NCI-H510A (cell line): ENCODE measurements at places on chromosomes 3 and 15.

DNA sequence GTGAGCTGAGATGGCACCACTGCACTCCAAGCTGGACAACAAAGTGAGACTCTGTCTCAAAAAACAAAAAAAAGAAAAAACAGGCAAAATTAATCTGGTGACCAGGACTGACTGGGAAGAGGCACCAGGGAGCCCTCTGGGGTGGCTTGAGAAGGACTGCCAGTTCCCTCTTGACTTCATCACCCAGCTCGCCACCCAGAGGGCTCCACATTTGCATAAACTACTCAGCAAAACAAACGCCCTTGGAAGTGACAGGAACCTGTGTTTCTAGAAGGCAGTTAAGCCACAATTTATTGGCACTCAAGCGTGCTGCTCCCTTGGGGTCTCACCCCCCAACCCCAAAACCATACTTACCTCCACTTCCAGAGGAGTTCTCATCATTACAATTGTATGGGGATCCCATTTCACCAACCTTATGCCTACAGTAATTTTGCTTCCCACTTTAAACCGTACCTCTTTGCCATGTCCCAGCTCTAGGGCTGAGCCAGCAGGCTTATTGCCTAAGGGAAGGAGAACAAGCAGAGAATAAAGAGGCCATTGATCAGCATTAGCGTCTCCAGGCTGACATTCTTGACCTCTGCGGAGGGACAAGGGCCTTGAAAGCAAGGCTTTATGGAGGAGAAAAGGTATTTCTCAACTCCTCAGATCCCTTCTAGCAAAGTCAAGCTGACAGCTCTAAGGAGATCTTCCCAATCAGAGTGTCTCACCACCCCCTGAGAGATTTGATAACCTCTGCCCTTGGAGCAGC lies 357.4 kb downstream of the SHQ1 start:
- no peak for DNase-seq

GRCh38 chr3:5423523-5423922 lies 236.0 kb downstream of the EDEM1 start:
- no peak for DNase-seq

- DNase-seq, result no peak
Measured at GRCh38 chr15:59739557-59740186, 50.6 kb upstream of the BNIP2 start.

DNA sequence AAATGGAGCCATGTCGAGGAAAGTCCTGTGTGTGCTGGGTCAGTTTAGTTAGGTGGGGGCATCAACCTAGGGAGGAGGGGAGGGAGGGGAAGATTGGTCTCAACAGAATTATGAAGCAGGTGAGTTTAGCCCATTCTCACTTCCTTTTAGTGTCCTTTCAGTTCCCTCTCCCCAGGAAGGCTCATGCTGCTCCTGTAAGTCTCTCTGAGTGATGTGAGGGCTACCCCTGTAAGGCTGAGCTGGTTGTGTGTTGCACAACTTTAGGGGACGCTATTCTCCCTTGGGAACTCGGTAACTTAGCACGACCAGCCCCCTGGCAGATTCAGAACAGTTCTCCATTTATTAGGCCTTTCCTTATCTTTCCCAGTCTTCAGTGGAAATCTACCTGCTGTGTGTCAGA lies 21.2 kb downstream of the IL5RA start:
- DNase-seq, result no peak

GRCh38 chr3:63896332-63897030 lies 15.7 kb downstream of the SCAANT1 start:
- DNase-seq, result no peak

GRCh38 chr15:48800245-48800644 lies 10.6 kb downstream of the CEP152 start:
- DNase-seq, result no peak

GRCh38 chr3:64291345-64291744 lies 66.1 kb upstream of the PRICKLE2 start:
- DNase-seq, result no peak

- DNase-seq, result no peak
Measured at GRCh38 chr3:71397046-71397445, 186.5 kb downstream of the FOXP1 start.

- no peak for DNase-seq
Measured at GRCh38 chr15:76983590-76984375, 11.1 kb upstream of the PSTPIP1 start.

- DNase-seq, result no peak
Measured at GRCh38 chr15:68616397-68616796, 37.6 kb downstream of the CORO2B start.

DNA sequence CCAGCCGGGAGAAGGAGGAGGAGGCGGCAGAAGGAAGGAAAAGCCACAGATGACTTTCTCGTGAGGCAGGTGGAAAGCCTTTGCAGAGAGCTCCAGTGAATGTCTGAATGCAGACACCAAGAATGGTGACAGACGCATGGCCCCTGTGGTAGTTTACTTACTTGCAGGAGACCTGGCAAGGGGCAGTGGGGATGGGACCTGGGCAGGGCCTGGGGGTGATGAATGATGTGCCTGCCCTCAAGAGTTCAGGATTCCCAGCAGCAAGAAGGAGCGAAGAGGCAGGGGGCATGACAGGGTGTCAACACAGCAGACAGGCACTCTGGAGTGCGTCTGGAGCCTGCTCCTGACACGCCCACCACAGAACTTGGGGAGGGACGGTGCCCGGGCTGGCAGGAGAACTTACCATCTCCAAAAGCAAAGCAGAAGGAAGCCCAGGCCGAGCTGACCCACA lies 260.5 kb upstream of the LYSMD4 start:
- no peak for DNase-seq

DNA sequence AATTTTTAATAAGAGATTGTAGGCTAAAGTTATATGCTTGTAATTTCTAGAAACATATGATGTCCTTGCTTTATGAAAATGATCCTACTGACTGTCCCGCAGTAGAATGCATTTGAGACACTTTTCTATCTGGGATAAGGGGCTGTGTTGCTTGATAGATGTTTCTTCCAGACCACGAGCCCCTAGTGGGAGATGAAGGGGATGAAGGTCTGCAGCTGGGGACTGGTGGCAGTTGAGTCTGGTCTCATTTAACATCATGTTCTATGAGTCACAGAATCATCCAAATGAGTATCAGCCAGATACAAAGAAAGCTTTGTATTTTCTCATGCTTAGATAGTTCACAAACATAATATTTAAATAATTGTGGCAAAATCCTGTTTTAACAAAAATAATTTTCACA lies 84.3 kb upstream of the PRTG start:
- no peak for DNase-seq

DNA sequence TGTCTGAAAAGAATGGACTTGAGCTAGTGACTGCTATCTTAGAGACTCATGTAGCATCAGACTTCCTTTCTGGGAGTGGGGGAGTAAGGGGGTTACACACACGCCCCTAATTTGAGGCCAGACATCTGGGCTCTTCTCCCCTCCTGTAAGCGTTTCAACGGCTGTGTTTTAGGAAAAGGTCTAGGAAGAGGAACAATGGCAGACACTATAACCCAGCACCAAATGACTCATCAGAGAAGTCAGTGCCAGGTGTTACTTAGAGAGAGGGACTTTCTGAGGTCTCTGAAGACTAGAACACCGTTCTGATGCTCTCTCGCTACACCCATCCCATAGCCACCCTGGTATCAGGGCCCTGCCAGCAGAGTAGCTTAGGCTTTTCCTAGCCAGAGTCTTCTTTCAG lies 65.5 kb downstream of the SSUH2 start:
- no peak for DNase-seq

- DNase-seq, result no peak
Measured at GRCh38 chr3:38500688-38501417, 4.7 kb downstream of the EXOG start.

DNA sequence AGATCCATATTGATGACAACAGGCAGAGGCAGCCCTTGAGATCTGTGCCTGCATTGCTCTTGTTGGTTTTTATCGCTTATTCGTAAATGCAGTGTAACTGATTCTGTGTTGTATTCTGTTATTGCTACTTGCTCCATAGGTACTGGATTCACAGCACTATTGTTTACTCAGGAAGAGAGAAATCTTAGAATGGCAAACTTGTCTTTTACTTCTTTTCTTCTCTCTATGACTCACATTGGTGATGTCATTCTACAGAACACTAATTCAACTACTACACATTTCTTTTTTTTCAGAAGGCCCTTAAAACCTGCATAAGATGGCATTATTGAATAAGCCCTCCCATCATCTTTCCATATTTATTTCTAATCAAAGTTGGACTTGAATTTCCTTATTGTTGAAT lies 201.0 kb upstream of the GBE1 start:
- no peak for DNase-seq

DNA sequence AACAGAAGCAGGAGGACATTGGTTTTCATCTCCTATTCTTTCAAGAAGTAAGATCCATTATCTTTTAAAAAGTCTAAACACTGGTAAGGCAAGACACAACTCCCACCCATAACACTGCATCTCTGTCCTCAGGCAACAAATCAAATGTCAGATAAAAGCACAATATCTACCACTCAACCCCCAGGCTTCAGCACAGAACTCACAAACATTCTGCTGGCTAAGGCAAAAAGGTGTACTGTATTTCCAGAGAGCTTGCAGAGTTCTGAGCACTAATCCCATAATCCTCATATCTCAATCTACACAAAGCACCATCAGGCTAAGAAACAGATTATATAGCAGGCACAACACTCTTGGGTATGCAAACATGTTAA lies 20.9 kb downstream of the RAF1 start:
- no peak for DNase-seq

DNA sequence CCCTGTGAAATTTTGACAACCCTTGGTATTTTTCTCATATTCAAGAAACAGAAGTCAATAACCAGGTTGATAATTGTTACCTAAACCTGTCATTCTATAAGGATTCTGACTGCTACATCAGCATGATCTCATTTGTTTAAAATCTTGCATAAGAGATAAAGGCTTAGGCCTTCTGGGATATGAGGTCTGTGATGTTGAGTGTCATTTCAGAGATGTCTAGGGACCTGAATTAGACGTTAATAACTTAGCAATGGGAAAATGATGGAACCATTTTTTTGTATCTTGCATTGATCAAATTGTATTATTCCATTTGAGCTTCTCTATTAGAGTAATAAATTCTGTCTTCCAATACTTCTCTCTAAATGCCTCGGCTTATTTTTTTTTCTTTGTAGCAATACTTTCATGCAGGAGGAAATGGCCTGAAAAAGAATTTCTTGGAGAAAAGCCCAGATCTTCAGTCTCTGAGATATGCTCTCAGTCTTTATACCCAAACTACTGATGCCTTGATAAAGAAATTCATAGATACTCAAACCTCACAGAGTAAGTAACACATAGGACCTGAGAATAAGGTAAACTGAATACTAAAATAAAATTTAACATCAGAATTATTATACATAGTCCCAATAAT lies 589.3 kb downstream of the UNC13C start:
- DNase-seq, result no peak

- no peak for DNase-seq
Measured at GRCh38 chr3:73604451-73604850, 20.3 kb downstream of the PDZRN3 start.

- no peak for DNase-seq
Measured at GRCh38 chr15:89985111-89985510, 16.0 kb upstream of the ZNF710 start.

DNA sequence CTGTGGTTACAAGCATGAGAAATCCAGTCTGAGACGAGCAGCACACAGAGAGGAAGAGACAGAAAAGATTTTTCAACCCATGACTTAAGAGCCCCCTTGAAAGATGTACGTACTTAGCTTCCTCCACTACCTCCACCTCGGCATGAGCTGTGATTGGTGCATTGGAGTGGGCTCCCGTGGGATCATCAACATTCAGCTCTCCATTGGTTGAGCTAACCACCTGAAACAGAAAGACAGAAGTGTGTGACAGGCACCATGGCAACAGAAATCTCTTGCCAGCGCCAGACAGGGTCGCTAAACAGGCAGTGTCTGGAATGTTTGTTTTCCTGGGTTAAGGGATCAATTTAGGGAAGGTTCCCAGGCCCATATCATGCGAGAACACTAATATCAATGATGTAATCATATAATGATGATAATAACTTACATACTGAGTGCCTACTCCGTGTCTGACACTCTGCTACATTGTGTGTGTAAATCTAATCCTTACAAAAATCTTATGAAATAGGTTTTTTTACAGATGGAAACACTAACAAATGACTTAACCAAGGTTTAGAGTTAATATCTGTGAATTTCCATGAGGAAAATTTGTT lies 17.5 kb upstream of the PPIB start:
- DNase-seq, result no peak

- no peak for DNase-seq
Measured at GRCh38 chr3:161508852-161509477, 12.4 kb downstream of the OTOL1 start.

DNA sequence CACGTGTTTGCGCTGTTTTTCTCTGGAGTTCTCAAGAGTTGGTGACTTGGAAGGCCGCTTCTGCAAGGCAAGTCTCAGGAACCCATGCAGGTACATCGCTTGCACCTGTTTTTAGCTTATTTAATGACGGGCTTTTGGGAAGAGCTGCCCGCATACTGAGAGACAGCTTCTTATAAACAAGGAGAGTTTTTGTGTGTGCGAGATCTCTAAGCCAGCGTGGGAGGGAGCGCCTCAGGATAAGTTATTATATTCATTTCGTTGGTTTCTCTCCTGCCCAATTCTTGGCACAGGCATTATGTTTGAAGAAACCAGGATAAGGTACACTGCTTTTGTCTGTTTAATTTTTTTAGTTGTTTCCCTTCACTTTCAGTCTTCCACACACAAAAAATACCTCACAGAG lies 11.4 kb upstream of the SACM1L start:
- no peak for DNase-seq

DNA sequence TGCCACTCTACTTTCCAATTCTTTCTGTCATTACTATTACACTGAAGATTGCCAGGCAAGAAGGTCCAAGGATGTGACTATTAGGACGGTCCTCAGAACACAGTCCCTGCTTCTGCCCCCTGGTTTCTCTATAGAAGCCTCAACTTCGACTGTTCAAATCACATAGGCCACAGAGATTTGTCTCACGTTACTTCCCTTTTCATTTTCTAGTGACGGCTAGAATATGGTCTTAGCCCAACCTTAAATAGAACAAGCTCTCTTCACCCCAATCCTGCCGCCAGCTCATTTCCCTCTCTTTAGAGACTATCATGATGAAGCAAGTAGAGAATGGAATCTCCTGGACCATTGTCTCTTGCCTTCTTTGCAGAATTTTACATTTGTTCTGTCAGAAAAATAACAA lies 84.9 kb downstream of the TIGIT start:
- no peak for DNase-seq

DNA sequence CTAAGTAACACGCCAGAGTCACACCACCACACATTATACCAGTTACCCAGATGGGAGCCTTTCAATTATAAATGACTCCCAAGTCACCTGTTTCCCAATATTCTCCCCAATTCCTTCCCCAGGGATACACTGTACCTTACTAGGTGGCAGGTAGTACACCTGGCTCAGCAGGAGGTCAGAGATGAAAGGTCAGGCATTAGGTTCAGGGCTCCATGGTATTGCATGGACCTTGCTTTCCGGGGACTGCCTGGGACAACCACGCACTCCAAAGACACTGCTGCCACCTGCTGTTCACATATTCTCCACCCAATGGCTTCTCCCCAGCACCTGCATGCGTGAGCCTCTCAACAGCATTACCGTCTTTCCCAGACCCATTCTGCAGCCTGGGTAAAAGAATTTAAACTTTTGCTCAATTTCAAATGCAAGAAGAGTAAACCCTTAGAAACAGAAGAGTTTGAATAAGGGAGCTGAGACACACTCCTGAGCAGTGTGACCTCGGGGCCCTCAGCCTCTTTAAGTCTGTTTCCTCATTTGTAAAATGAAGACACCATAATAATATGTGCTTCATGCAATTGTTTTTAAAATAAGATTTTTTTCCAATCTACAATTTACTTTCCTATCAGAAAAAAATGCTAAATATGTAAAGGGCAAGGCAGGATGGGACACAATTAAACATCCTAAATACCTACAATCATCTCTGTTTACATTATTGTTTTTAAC lies 28.0 kb upstream of the LACTB start:
- peak; percentile 32 for DNase-seq
